ENCODE measurements at places on chromosomes 7 and 10.

DNA sequence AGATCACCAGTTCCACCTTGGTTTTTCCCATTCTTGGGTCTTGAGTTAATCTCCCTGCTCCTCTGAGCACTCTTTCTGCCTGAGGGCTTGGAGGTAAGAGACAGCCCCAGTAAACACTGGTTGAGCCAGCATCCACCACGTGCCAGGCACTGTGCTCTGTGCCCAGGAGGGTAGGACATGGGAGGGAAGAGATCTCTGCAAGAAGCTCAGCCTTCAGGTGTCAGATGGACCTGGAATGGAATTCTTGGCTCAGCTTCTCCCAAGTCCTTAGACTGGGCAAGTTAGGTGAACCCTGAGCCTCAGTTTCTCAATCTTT, 2.5 kb downstream of the ZYX start:
- no peak for DNase-seq

DNA sequence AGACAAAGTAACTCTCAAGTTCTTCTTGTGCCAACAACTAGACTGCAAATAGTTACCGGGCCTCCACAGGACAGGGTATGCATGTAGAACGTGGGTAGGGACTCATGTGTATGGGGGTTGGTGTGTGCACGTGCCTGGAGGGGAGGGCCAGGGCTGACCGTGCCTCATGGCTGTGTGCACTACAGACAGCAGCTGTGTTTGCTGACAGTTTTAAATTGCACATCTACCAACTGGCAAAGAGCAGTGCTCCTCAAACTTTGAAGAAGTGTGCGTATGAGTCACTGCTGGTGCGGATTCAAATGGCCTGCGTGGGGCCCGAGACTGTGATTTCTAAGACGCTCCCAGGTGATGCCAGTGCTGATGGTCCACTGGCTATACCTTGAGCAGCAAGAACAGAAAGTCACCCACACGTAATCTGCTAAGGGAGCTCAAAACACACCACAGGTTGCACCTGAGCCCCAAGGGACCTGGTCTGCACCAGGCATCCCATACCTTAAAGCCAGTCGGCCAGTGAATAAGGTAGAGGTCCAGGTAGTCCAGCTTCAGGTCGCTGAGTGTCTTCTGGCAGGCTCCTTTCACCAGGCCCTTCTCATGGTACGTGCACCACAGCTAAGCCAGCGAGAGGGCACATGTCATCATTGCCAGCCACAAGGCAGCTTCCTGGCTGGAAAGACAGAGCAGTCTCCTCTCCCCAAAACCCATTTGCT, 8.5 kb downstream of the AKR1B1 start:
- DNase-seq, result no peak

- no peak for DNase-seq
Measured at GRCh38 chr10:12018438-12019282, 23.9 kb downstream of the UPF2 start.

- DNase-seq, result no peak
Measured at GRCh38 chr7:131381069-131381838, 53.6 kb downstream of the MKLN1 start.

- DNase-seq, result no peak
Measured at GRCh38 chr7:53811555-53812079, 730.6 kb upstream of the VSTM2A start.

DNA sequence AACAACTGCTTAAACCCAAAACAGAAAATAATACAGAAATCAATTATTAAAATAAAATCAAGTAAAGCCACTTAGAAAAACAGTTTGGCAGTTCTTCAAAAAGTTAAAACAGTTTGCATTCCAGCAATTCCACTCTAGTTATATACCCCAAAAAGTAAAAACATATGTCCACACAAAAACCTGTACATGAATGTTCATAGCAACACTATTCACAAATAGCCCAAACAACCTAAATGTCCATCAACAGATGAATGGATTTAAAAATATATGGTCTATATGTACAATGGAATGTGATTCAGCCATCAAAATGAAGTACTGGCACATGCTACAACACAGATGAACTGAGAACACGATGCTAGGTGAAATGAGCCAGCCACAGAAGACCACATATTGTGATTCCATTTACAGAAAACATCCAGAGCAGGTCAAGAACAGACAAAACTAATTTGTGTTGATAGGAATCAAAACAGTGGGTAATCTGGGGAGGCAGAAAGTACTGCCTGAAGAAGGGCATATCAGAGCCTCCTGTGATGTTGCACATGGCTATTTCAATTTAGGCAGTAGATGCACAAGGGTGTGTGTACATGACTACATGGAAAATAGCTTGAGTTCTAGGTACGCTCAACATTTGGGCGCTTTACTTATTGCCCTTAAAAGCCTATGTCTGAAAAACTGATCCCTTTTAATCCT, 66.3 kb downstream of the CYTH3 start:
- DNase-seq, result no peak

- DNase-seq, result no peak
Measured at GRCh38 chr10:127790066-127790624, 53.2 kb downstream of the FOXI2 start.

- DNase-seq, result no peak
Measured at GRCh38 chr7:39942883-39943282, 7.2 kb upstream of the CDK13 start.

Data from activated CD4-positive, alpha-beta T cell treated with anti-CD3 and anti-CD28 coated beads, Interleukin-2, amount 50 U/mL, for 4 hours (primary cell).